ENCODE measurements at places on chromosomes 11 and 22. TPM values are rescaled to one million over a fixed set of nuclear protein-coding genes. Genes with fewer than 3 reads are reported as not detected.

Gene LRRC4C
- total RNA-seq = not detected

- no peak for DNase-seq
These were observed 731.5 kb downstream of the NTM start for GRCh38 chr11:132101881-132102280.

DNA sequence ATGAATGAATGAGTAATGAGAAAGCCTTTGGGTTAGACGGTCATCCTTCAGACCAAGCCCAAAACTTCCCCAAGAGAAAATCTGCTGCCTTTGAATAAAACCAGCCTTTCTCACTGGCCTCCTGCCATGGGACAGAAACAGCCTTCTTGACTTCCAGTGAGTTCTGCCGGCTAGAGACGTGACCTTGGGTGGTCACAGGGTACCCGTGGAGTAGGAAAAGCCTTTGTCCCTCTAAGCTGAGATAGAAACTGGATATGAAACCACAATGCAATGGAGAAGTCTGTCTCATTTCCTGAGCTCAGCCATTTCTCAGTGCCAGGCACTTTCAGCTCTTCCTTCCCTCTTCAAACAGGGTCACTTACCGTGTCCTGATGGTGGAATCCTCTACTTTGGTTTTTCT lies 21.2 kb upstream of the YWHAH start:
- DNase-seq = no peak

DNA sequence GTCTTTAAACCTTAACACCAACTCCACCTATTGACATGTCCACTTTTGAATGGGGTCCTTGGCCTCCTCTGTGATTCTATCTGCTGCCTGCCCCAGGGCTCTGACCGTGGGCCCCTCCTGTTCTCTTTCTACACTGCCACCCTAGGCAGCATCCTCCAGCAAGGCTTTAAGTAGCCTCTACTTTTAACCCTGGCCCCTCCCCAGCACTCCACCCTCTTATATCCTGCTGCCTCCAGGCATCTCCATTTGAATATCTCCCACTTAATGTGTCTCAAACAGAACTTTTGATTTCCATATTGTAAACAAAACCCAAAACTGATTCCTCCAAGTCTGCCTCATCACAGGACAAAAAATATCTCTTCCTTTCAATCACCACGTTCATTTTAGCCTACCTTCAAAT lies 90.5 kb upstream of the ARHGAP32 start:
- DNase-seq = no peak

DNA sequence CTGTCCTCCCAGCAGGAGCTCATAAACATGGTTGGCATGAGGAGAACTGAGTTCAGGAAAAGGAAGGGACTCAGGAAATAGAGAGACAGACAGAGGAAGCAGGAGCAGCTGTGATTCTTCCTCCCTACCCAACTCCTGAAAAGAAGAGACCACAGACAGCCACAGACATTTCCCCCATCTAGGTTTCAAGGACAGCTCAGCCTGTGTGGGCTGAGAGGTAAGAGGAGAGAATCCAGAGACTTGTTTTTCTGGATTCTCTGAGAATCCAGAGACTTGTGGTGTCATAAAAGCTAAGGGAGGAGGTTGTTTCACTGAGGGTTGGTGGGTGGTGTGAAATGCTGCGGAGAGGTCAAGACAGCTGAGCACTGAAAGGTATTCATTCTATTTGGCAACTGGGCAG lies 19.0 kb upstream of the STK33 start:
- DNase-seq = no peak

DNA sequence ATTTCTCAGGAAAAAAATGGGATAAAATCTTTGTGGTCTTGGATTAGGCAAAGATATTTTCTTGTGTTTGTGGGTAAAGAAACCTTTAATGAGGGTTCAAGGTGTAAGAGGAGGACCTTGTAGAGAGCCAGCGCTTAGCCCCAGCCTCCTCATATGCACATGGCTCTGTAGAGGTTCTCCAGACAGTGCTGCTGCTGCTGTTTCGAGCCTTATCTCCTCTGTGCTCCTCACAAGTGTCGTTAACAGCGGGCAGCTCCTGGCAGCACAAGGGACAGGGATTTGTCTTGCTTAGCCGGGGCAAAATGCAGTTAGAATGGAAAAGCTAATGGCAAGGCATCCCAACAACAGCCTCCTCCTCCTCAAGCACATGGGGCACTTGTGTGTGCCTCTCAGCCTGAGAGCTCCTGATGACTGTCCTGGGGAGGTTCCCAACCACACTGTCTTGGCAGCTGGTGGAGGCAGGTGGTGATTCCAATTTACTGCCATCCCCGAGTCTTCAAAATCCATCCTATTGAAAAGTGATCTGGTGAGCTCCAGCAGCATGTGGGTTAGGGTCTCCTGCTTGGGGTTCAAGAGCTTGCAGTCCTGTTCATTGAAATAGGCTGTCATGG lies 7.6 kb upstream of the MSANTD2 start:
- DNase-seq = no peak

Gene RFPL1
- total RNA-seq = not detected

GRCh38 chr11:70423523-70424505 lies 25.5 kb downstream of the CTTN start:
- DNase-seq = peak; percentile 83

- peak; percentile 38 for DNase-seq
These were observed 5.4 kb upstream of the C11orf86 start for GRCh38 chr11:66969584-66970225.

DNA sequence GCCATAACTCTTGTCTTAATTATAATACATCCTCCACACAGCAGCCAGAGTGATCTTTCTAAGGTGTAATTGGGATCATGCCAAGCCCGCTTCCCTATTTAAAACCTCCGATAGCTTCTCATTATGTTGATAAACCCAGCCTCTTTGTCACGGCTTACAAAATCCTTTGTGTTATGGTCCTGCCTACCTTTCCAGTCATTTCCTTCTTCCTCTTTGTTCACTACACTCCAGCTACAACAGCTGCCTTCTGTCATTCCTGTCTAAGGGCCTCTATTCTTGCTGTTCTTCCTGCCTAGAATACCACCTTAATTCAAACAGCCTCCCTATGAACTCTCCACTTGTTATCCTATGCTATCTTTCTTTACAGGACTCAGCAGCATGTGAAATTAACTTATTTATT lies 70.6 kb upstream of the CAPRIN1 start:
- no peak for DNase-seq

Gene OAF
- total RNA-seq = 1.1 TPM

DNA sequence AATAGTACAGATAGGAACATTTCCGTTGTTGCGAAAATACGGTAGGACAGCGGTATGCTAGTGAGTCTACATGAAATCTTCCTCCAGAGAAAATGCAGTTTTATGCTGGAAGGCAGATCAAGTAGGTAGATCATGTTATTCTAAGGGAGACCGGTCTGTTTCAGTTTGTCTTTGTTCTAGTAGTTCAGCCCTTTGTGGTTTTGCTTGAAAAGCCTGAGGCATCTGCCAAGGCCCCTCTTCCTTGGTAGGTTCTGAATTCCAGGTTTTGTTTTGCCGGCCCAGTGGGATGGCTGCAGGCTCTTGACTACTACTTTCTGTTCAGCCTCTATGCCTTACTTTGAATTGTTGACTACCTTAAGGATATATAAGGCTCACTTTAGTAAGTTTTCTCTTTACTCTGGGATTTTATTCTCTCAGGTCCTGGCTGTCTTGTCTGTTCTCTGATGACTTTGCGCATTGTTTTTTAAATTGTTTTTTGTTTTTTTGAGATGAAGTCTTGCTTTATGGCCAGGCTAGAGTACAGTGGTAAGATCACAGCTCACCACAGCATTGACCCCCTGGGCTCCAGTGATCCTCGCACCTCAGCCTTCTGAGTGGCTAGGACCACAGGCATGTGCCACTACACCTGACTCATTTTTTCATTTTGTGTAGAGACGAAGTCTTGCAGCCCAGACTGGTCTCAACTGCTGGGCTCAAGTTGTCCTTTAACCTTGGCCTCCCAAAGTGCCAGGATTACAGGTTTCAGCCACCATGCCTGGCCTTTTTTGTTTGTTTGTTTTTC lies 53.7 kb downstream of the HIPK3 start:
- DNase-seq = no peak
